ENCODE measurements at places on chromosomes 16 and 17. TPM values are rescaled to one million over a fixed set of nuclear protein-coding genes. Genes with fewer than 3 reads are reported as not detected.

GRCh38 chr16:11224096-11224893 lies 31.7 kb downstream of the SOCS1 start:
- no peak for DNase-seq

- DNase-seq: no peak
Observed at GRCh38 chr17:30405161-30405560, 26.4 kb downstream of the CPD start.

DNA sequence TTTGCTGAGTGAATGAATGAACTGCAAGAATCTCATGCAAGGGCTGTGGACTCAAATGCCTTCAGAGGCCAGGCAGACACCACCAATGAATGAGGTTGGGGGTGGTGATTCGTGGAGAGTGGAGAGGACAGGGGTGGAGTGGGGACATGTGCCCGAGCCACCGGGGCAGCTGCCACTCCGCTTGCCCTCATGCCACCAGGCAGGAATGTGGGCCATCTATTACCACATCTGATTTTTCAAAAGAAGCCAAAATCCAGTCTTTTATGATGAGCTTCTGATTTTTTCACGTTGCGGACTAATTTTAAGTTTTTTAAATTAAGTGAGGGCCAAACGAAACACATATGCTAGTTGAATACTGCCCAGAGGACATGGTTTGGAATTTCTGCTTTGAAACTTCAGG lies 67.1 kb upstream of the SMURF2 start:
- no peak for DNase-seq

GRCh38 chr16:26214581-26215174 lies 522.9 kb downstream of the HS3ST4 start:
- DNase-seq: no peak

DNA sequence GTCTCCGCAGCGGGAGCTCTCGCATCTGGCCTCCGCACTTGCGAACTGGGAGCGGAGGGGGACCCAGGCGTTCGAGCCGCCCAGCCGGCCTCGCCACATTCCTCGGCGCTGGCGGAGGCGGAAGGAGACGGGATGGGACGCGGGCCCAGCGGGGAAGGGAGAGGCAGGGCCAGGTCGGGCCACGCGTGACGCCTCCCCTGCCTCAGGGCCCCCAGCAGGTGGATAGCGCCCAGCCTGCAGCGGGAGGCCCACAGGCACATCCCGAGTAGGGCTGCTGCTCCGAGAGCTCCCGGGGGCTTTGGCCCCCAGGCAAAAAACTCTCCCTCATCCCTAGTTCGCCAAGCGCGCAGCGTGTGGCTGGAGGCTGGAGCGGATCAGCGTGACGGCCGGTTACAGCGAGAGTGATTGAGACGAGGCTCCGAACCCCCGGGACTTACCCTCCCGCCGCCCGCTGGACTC lies 800 bp downstream of the PLEKHH3 start:
- no peak for DNase-seq

- DNase-seq: no peak
Observed at GRCh38 chr17:48240122-48240521, 132.6 kb downstream of the SNX11 start.

DNA sequence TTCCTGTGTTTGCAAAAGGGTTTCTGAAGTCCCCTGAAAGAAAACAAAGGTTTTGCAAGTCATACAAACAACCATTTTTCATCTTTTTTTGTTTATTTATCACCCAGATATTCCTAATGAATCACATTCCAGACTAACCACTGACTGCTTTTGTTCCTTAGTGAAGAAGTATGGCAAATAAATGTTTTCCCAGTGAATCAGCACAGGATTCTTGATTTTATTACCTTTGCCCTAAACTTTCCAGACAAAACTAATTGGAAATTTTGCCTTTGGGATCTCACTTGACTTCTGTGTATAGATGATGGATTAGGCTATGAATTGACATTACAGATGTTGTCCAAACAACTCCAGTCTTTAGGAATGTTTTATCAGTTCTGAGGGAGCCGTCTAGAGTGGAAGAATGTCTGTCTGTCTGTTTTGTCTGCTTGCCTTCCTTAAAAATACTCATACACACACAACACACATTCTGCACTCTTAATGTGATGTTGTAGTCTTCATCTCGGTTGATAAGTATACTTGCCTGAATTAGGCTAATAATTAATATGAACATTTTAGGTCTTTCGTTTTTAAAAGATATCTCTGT lies 48.9 kb downstream of the VMP1 start:
- DNase-seq: no peak

DNA sequence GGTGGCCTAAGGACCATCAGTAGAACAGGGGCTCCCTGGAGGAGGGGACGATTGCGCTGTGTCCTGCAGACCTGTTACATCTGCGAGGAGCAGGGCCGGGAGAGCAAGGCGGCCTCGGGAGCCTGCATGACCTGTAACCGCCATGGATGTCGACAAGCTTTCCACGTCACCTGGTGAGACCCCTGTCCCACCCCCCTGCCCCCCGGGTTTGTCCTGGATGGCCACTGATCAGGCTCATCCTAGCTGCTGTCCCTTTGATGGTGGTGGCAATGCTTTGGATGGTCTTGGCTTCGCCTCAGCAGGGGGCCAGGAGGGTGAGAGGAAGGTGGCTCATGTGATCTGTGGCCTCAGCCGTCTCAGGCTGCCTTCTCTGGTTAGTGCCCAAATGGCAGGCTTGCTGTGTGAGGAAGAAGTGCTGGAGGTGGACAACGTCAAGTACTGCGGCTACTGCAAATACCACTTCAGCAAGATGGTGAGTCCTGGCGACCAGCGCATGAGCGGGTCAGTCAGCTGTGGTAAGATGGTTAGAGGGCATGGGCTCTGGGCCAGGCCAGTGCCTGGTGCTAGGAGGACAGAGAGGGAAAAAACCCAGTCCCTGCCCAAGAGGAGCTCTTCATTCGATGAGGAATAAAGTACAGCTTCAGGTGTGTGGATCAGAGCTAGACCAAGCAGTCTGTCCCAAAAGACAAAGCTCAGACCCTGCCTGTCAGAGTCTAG lies 4.2 kb downstream of the MLLT6 start:
- DNase-seq: no peak

DNA sequence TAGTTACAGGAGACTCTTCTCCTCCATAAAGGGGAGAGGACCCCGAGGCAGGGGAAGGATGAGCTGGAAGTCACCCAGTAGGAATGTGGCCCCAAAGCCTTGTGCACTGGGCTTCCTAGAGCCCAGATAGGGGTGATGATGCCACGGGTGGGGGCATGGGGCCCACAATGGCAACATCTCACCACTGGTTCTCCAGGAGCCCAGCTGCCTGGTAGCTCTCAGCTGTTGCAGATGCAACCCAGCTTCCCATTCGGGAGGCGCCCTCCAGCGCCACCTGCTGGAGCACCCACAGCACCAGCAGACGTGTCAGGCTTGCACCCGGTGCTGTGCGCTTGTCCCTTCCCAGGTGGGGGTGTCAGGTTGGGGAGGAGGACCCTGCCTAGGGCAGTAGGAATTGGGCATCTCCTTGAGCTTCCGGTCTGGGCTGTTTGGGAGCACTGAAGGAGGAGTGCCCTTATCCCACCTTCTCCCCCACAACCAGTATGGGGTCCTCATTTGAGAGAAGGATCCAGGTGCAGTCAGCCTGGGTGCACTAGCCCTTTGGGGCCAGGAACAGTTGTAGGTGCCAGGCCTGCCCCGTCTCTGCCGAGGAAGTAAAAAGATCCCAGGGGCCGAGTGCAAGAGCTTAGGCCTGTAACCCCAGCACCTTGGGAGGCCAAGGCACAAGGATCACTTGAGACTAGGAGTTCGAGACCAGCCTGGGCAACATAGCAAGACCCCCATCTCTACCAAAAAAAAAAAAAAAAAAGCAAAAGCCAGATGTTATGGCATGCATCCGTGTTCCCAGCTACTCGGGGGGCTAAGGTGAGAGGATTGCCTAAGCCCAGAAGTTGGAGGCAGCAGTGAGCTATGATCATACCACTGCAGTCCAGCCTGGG lies 14.4 kb downstream of the CDIPT start:
- no peak for DNase-seq

DNA sequence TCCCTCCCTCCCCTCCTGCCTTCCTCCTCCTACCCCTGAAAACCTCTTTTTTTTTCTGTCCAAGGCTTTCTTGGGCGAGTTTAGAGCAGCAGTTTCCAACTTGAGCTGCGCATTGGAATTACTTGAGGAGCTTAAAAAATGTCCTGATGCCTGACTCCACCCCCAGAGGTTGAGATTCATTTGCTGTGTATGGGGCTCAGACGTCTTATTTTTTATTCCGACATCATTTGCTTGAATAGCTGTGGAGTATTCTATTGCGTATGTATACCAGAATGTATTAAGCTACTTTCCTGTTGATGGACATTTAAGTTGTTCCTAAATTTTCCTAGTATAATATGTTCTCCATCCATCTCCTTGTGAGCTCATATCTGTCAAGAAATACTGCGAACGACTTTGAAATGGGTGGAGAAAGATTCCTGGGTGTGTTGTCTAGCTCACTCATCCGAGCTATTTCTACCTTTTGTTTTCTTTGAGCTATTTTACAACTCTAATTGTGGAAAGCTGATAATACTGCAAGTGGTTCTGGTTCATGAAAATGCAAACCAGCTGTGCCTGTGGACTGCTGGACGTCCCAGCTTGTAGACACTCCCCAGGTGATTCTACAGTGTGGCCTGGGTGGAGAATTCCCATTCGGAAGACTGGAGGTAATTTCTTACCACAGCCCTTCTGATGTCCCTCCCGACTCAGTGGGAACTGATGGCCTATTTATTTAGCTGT lies 40.5 kb downstream of the CMIP start:
- DNase-seq: no peak

DNA sequence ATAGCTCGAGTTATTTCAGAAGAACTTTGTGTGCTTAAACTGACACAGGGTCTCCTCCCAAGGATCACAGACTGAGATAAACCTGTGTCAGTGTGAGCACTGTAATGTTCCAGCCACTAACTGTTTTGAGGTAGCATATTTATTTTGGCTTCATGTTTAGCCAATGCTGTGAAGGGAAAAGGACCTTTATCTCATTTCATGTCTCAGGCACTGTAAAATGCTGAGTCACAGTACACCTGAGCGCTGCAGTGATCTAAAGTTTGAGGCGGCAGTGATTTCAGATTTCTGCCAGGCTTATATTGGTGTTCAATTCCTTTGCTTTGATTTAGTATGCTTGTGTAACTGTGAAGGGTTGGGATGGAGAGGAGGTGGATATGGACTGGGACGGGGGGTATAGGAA lies 3.1 kb upstream of the DNAJA2 start:
- no peak for DNase-seq

GRCh38 chr16:2077016-2077415 lies 29.2 kb downstream of the TSC2 start:
- DNase-seq: no peak

GRCh38 chr17:77885678-77886386 lies 72.7 kb upstream of the TNRC6C start:
- no peak for DNase-seq

MYL4 gene
- total RNA-seq: 31.7 TPM

ZBTB4 gene
- total RNA-seq: 21.1 TPM

NUBP1 gene
- total RNA-seq: 19.2 TPM

SPATA32 gene
- not detected for total RNA-seq

All from urinary bladder (tissue), 4 donors.